Activated T-cell treated with anti-CD3 and anti-CD28 coated beads, Interleukin-2, amount 50 U/mL, for 1 hour (primary cell): ENCODE measurements at places on chromosomes 5 and 9.

DNA sequence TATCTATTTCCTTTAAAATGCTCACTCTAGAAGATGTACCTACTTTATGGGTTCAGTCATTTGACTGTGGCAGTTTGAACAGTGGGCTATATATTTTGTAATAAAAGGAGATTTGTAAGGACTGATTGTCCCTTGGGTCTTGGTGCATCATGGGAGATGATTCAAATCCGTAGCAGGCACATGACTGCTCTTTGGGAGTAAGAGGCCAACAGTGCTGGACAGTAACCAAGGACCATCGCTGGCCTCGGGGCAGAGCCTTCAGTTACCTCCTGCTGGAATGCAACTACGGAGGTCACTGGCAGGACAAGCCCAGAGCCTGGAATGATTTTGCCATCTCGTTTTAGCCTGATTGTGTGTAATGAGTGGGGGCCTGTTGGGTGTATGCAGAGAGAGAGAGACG lies 7.0 kb upstream of the MAMDC2 start:
- DNase-seq: no peak

- no peak for DNase-seq
Observed at GRCh38 chr9:128860937-128861336, 20.8 kb downstream of the KYAT1 start.

DNA sequence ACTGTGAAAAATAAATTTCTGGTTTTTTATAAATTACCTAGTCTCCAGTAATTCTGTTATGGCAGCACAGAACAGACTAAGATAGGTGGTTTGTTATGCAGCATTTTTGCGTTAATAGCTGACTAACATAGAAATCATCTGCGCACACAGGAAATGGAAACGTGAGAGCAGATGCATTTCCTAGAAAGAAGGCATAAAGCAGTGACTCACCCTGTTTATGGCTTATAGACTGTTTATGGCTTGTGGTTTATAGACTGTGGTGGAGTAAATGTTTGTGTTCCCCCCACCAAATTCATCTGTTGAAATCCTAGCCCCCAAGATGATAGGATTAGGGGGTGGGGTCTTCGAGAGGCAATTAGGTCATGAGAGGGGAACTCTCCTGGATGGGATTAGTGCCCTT lies 18.3 kb upstream of the OSMR start:
- no peak for DNase-seq

DNA sequence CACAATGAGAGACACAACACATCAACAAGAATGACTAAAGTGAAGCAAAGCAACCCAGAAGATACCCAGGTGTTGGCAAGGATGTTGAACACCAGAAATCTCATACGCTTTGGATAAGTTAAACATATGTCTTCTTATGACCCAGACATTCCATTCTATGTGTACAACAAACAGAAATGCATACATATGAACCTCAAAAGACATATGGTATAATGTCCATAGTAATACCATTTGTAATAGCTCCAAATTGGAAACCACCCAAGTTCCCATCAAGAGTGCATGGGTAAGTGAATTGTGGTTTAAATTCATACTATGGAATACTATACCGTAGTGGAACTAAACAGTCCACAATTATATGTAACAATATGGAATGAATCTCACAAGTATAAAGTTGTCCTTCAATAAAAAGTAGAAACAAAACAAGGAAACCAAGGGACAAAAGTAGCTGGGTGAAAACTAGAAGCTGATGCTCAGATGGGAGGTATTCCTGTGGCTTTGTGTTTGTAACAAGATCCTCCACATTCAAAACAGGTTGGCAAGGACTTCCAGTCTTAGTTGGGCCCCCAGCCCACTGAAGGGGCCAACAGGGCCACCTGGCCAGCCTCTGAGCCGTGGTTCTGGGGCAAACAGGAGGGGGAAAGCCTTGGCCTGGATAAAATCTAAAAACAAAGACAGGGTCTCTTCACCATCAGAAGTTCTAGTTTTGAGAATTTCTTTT lies 171.8 kb upstream of the PITX1 start:
- DNase-seq: no peak
